IgD-negative memory B cell (primary cell): ENCODE measurements at places on chromosomes 3 and 15. TPM values are rescaled to one million over a fixed set of nuclear protein-coding genes. Genes with fewer than 3 reads are reported as not detected.

The EHHADH gene
- polyA plus RNA-seq, result 0.84 TPM

The PRSS50 gene
- not detected for polyA plus RNA-seq

The ARRDC4 gene
- 0.90 TPM for polyA plus RNA-seq

The IL17RE gene
- polyA plus RNA-seq, result not detected

The STAC gene
- not detected for polyA plus RNA-seq

The TMCC1 gene
- 8.2 TPM for polyA plus RNA-seq

The MUC20 gene
- 0.39 TPM for polyA plus RNA-seq

The LINGO1 gene
- not detected for polyA plus RNA-seq

The CHRNA3 gene
- polyA plus RNA-seq, result not detected

The ARL8B gene
- 43.4 TPM for polyA plus RNA-seq

The TMEM41A gene
- polyA plus RNA-seq, result 19.4 TPM

The SEMA3B gene
- not detected for polyA plus RNA-seq

The KBTBD13 gene
- not detected for polyA plus RNA-seq

The SLC2A2 gene
- polyA plus RNA-seq, result not detected

The UBA7 gene
- 61.5 TPM for polyA plus RNA-seq
